Left kidney (tissue), 8 donors: ENCODE measurements at places on chromosomes 16 and 17.

GRCh38 chr16:4136229-4136813 lies 20.1 kb upstream of the ADCY9 start:
- DNase-seq, result no peak

GRCh38 chr16:23584186-23585076 lies 11.7 kb downstream of the NDUFAB1 start:
- DNase-seq, result no peak

- no peak for DNase-seq
Measured at GRCh38 chr16:49597796-49598195, 224.2 kb downstream of the C16orf78 start.

GRCh38 chr17:5126719-5127488 lies 11.1 kb downstream of the USP6 start:
- no peak for DNase-seq

DNA sequence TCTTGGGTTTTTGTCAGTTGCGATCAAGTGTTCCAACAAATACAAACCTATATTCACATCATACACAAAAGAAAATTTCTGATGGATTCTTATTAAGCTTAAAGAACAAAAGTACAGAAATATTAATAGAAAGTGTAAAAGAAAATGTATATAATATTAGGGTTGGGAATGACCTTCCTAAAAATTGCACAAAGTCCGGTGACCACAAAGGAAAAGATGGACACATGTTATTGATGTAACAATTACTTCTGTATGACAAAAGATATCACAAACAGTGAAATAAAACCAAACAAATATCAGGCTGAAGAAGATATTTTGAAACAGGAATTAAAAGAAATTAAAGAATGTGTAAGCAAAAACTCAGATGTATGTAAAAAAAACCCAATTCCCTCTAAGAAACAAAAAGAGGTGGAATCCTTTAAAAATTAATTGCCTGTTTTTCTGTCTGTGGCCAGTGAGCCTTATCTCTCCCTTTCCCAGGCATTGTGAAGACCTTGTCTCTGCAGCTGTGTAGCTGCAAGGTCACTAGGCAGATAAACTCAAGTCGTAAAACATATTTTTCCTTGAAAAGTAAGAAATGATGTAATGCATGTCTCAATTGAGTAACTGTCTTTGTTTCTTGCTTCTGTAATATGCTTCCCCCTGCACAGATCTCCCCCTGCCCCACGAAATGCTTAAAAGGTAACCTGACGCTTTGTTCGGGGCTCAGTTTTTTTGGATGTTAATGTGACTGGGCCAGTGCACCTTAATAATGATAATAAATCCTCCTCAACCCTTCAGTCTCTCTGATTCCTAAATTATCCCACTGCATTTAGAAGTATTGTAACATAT lies 2.8 kb downstream of the ST6GALNAC1 start:
- no peak for DNase-seq

DNA sequence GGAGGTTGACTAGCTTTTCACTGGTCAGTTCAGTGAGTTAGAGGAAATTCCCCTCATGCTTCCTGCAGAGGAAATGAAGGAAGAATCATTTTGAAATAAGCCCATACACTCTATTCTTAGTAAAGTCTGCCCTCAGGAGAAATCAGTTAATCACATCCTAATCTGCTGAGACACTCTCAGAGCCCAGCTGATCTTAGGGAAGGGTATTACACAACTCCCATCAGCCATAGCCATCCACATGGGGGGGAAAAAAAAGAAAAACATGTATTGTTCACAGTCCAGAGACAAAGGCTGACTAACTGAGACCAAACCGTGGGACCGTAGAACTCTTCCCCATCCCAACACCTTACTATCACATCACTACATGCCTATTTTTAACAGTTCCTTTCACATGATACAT lies 722.3 kb downstream of the CDH8 start:
- DNase-seq, result no peak

- DNase-seq, result no peak
Measured at GRCh38 chr17:45719335-45720071, 64.6 kb upstream of the CRHR1 start.

GRCh38 chr16:61681124-61681523 lies 355.1 kb downstream of the CDH8 start:
- DNase-seq, result no peak

DNA sequence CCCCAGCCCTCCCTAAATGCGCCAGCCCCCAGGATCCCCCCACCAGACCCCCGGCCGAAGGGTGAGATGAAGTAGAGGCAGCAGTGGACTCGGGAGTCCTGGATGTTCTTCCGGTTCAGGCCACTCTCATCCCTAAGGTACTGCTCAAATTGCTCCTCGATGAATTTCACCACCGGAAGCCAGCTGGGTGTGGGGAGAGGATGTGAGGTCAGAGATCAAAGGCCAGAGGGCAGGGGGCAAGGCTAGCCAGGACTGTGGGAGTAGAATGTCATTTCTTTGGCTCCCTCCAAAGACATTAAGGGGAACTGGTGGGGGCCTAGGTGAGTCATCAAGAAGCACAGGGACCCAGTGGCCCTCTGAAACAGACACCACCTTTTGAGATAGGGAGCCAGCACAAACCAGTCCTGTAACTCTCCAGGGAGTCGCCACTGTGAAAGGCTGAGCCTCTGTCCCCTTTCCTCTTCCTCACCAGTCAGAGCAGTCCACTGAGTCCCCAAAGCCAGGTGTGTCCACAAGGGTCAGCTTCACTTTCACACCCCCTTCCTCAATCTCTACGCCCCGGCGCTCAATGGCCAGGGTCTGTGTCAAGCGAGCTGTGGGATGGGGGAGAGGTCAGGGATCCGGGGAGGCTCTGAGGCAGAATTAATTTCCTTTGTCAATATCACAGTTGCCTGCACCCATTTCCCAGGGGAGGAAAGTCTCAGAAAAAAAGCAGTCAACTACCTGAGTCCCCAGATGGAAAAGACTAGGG lies 895 bp downstream of the SEPTIN1 start:
- no peak for DNase-seq

DNA sequence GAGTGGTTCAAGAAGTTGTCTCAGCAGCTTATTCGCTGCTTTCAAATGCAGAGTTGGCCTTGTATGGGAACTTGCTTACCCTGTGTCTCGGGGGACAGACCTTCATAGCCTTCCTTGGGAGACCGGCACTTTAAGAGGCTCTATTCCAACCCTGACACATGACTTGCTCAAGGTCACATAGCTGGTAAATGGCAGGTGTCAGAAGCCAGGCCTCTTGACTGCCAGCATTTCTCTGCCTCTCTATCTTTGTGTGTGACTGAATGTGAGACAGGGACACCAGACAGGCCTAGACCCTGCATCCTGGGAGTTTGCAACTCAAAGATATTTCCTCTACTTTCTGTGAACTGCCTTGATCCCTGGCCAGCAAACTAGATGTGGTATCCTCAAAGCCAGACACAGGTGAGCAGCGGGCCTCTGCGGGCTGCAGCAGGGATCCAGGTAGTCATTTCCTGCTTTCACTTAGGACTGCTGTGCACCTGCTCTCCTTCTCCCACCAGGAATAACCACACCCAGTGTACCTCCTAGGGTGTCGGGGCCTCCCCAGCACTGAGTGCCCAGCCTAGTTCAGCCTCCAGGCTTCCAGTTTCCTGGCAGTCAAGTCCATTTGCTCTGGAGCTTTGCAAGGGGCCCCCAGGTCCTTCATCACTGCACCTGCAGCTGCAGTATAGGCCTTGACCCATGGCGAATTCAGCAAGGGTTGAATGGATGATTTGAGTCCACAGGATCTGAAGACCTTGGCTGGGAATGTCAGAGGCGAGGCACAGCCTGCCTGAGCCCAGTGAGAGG lies 116.6 kb upstream of the TNRC6C start:
- no peak for DNase-seq

- no peak for DNase-seq
Measured at GRCh38 chr16:73890186-73891128, 406.2 kb upstream of the PSMD7 start.

- no peak for DNase-seq
Measured at GRCh38 chr16:14345512-14346115, 274.5 kb downstream of the MRTFB start.

DNA sequence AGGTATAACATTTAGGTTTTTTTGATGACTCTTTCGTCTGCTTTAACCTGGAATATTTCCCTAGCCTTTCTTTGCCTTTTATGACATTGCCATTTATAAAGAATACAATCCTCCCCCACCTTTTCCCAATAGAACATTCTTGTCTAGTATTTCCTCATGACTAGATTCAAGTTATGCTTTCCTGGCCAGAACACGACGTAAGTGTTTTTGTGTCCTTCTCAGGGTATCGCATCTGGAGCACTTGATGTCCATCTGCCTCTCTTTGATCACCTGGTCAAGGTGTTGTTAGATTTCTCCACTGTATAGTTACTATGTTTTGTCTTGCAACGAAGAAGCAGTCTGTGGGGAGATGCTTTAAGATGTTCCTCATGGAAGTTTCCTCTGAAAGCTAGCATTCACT lies 87.4 kb downstream of the MSI2 start:
- DNase-seq, result no peak
